Glutamatergic neuron (in vitro differentiated cells): ENCODE measurements at places on chromosomes 16 and 17.

DNA sequence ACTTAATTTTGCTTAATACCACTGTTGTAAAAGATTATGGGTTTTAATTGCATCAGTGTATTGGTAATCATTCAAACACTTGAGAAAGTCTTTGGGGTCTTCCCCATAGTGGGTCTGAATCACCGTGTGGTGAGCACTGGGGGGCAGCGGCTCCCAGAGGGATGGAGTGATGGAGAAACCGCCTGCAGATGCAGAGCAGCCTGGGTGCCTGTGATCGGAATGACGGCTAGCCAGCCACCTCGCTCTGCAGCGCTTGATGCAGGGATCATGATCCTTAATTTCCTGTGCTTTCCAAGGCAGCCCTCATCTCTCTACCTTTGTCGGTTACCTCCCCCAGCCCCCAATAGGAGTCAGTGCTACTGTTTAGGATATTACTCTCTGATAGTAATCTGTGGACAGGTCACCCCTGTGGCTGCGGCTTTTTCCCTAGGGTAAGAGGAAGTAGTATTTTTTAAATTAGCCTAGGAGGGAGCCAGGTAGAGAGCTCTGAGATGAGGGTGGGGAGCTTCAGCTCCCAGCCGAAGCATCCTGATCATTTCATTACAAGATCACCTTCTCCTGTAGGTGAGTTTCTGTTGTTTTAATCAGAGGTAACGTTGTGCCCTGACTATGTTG lies 135.6 kb downstream of the MSI2 start:
- H3K4me3 ChIP-seq = no peak overlapping the region
- H3K27me3 ChIP-seq = peaks cover 9% of the 10 kb centered on the region
- DNase-seq = no peak
- peaks cover 29% of the 10 kb centered on the region for H3K36me3 ChIP-seq
- no peak overlapping the region for H3K27ac ChIP-seq
- H3K4me1 ChIP-seq = peaks cover 23% of the 10 kb centered on the region

- DNase-seq = peak; percentile 62
- H3K4me1 ChIP-seq = peaks cover 15% of the 10 kb centered on the region
- H3K27ac ChIP-seq = peak overlapping the region; percentile 52
- no peak overlapping the region for H3K4me3 ChIP-seq
- H3K36me3 ChIP-seq = no peaks in the 10 kb centered on the region
Observed at GRCh38 chr16:88264641-88265285, 118.0 kb upstream of the ZNF469 start.

- no peak for DNase-seq
- no peak overlapping the region for H3K4me3 ChIP-seq
Observed at GRCh38 chr17:5629128-5629527, 44.8 kb upstream of the NLRP1 start.

DNA sequence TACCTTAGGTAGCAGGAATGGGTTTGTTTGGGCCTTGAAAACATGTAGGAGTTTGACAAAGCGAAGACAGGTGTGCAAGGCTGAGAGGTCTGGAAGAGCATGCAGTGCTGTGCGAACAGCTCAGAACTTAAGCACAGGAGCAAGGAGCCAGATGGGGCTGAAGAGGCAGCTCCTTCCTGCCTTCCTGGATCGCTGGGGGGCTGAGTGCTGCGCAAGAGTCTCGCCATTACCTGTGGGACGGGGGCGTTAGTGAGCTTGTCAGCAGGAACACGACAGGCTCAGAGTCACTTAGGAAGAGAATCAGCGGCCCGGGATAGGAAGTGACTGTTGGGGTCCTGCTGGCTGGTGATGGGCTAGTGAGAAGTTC lies 464 bp upstream of the MRM1 start:
- peak overlapping the region; percentile 85 for H3K27ac ChIP-seq
- H3K27me3 ChIP-seq = peaks cover 8% of the 10 kb centered on the region
- peaks cover 15% of the 10 kb centered on the region for H3K4me1 ChIP-seq
- H3K4me3 ChIP-seq = peak overlapping the region; percentile 91
- no peaks in the 10 kb centered on the region for H3K36me3 ChIP-seq
- no peak for DNase-seq

GRCh38 chr17:46003907-46004748 lies 5.1 kb downstream of the STH start:
- H3K36me3 ChIP-seq = peaks cover 7% of the 10 kb centered on the region
- no peak overlapping the region for H3K27ac ChIP-seq
- H3K27me3 ChIP-seq = peaks cover 10% of the 10 kb centered on the region
- no peaks in the 10 kb centered on the region for H3K4me1 ChIP-seq

GRCh38 chr16:55475919-55476318 lies 3.1 kb upstream of the MMP2 start:
- no peak overlapping the region for H3K27ac ChIP-seq
- DNase-seq = no peak
- H3K4me1 ChIP-seq = peaks cover 9% of the 10 kb centered on the region
- peaks cover 12% of the 10 kb centered on the region for H3K27me3 ChIP-seq
